Activated CD4-positive, alpha-beta T cell treated with anti-CD3 and anti-CD28 coated beads, Interleukin-10, Interleukin-2, amounts not matched to agents 100 ng/mL and 50 ng/mL, durations not matched to agents 16 hours and 8 hours (primary cell): ENCODE measurements at places on chromosomes 4 and X.

DNA sequence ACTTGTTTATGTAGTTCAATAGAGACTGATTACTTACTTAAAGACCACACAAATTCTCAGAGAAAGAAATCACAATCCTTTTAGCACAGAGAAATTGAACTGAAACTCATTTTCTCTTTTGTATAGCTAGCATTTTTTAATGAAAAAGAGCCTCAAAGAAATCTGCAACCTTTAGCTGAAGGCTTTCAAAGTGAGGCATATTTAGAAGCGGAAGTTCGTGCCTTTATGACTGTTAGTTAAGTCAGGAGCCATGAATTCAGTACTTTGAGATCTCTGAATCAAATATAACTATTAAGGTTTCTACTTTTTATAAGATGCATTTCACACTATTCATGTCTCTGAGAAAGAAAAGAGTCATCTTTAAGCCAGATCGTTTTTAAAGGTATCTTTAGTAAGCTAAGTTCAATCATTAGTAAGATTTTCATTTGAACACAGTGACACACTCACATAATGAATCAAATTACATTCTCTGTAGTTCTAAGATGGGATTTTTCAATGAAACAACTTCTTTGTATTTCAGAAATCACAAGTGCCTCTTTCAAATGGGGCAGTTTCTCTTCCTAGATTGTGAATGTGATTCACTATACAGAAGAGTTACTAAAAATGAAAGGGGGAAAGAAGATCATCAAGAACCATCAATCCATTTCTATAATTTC is 61.4 kb downstream of the SMARCA1 start:
- DNase-seq = no peak

DNA sequence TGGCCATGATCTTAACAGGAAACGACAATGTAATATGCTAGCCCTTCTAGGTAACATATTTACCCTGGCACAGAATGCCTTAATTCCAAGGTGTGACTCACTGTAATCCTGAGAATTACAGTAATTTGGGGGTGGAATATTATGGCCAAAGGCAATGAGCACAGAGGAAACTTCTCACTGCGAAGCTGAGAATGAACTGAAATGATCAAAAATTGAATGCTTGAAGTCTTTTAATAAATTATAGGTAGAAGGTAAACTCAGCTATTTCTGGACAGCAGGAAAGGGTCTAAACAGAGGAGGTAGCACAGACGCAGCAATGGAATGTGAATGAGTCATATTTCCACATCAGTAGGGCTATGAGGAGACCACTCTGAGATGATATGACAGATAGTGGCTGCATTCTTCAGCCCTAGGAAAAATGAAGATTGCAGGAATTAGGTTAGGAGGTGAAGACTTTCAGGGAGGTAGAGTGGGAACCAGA is 312.6 kb downstream of the PACRGL start:
- no peak for DNase-seq

- peak; percentile 11 for DNase-seq
Measured at GRCh38 chr4:23114538-23114937, 421.8 kb downstream of the GBA3 start.

GRCh38 chrX:18649498-18649951 is 22.4 kb downstream of the RS1 start:
- no peak for DNase-seq

DNA sequence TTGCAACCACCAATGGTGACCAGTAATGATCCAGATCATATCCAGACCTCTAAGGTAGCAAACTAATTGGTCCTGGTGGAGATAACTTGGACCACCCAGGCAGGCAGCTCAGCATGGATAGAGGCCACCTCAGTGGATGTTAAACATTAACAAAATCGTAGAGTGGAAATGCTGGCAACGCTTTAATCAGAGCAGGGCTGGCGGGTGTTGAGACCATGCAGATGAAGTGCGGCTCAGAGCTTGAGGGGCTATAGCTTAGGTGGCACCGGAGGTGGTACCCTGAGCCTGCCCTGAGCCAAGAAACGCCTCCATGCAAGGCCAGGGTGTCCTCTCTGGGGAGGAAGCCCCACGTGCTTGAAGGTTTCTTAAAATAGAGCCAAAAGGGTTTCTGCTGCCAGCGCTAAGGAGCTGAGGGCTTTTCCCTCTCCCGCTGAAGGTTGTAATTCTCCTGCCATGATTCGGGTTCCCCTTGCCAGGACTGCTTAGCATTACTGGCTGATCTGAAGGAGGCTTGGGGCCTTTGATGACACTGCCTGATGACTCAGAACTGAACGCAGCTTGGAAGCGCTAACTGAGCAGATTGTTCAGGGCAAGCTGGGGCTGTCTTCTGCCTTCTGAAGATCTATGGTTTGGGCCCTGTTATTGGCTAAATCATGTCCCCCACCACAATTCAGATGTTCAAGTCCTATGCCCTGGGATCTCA is 177.8 kb upstream of the ATP6AP2 start:
- peak; percentile 47 for DNase-seq

- DNase-seq = no peak
Measured at GRCh38 chr4:137471895-137472294, 60.4 kb downstream of the PCDH18 start.

DNA sequence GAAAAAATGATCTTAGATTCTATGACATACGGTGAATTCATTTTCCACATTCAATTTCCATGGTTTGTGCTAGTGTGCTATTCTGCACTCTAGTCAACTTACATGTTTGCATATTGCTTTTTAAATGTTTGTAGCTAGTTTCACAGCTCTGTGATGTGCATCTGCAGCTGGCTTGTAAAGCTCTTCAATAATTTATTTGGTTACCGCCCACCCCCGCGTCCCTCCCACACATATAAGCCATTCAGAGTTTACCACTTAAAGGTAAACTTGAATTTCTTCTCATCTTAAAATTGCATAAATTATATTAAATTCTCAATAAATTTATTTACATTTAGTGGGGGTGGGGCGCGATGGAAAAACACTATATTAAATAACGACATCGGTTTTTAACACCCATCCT is 291 bp upstream of the NBDY start:
- DNase-seq = no peak

DNA sequence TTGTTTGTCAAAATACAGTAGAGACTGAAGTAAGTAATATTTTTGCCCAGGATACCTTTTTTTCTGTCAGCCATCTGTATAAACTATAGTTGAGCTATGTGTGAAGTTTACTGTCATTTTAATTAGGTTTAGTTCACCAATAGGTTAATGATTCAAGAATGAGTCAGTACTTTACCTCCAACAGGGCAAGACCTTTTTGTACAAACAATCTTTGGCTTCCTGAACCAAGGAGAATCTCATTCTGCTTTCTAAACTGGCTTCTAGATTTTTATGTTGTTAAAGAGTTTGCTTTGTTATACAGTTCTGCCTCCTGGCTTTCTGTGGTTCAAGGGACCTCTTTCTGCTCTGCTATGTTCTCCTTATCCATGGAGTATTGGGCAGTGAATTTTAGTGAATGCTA is 412.0 kb upstream of the NR3C2 start:
- DNase-seq = no peak

DNA sequence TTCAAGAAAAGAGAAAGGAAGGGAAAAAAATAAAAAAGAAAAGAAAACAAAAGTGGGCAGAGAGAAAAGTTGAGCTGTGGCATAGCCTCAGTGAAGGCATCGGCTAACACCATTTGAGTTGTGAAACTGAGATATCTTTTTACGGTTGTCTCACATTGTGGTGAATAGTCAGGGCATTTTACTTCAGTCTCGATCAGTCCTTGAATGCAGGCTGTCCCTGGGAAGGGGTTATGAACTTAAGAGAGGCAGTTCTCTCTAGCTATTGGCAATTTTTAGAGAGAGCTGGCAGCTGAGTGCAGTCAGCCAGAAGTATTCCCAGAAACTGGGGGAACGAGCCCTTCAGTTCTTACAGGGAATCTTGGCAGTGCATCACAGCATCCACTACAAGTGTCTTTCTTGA is 93.5 kb upstream of the SLC6A14 start:
- no peak for DNase-seq

DNA sequence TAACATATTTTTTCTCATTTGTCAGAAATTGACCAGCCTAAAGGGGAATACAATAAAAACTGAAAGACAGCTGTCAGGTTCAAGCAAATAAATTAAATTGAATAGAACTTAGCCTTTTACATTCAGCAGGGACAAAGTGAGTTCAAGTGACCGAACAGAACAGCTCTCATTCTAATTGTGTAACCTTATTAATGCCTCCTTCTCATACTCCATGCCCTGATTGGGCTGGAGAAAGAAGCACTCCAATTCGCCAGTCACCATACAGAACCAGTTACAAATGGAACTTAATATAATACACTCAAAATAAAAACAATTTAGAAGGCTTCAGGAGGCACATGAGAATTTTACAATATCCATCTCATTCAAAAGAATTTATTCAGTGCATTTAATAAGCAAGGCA is 8.0 kb downstream of the PPP3CA start:
- DNase-seq = no peak

GRCh38 chrX:86002076-86002896 is 45.1 kb downstream of the CHM start:
- DNase-seq = no peak

DNA sequence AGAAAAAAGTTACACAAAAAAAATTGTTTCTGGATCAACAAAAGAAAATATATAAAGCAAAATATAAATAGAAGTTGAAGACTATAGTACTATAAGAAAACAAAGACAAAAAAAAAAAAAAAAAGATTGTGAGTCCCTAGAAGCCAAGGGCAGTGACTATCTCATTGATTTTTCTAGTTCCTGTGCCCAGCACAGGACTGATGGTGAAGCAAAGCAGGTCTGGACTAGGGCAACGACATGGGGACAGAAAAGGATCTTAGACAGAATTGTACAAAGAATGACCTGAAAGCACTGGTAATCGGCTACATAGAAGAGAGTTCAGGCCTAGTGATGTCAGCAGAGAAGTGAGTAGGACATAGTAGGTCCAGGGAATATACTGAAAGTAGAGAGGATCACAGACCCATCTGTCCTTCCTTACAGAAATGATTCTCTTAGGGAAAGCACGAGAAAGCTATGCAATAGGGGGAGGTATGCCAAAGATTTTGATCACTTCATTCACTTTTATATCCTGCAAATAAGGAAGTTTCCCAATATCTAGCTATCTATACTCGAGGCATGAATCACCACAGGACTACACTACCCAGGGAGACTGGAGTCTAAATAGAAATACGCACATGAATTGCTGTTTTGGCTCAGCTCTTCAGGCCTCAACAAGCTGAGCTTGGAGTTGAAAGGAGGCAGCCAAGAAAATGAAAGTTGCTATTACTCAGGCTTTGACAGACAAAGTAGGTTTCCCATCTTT is 230.9 kb upstream of the GPC4 start:
- DNase-seq = no peak

DNA sequence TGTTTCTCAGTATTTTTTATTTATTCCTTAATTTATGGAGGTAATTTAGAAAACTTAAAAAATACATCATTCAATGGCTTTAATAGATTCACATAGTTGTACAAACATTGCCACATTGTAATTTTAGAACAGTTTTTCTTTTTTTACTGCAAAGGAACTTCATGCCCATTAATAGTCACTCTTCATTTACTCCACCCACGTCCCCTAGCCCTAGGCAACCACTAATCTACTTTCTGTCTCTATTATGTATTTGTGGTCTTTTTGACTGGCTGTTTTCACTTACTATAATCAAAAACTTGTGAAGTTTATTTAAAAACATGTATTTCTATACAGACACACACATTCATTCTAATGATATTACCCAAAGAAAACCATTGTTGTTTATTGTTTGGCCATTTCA is 664.8 kb downstream of the GRID2 start:
- DNase-seq = no peak

- no peak for DNase-seq
Measured at GRCh38 chr4:156754832-156755570, 216.6 kb downstream of the PDGFC start.

DNA sequence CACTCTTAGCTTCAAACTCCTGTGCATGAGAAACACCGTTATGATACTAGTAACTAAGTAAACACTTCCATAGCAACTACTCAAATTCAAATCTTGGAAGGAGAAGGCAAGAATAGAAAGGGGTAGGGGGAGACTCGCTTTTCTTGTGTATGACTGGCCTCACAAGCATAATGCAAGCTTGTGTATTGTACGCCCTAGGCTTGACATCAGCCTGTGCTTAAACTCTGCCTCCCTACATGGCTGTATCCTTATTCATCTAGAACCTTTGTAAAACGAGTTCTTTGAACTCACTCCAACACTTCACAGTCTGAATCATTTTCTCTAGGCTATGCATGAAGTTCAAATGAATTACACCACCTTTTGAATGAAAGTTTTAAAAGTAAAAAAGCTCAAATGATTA is 1071.2 kb upstream of the ADGRL3 start:
- no peak for DNase-seq

DNA sequence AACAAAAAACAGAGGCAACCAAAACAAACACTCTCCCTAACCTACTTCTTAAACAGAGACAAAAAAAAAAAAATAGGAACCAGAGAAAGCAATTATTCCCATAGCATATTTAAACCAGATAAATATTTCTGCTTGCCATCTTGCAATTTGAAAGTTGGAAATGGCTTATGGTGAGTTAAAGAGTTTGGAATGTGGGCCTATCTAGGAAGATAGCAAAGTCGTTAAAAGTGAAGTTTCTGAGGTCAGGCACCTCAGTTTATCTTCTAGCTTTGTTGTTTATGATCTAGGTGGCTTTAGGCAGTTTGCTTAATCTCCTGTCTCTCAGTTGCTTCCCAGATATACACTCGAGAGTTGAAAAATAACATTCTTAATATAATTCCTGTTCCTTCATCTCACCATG is 284.2 kb downstream of the KCNIP4 start:
- DNase-seq = no peak

DNA sequence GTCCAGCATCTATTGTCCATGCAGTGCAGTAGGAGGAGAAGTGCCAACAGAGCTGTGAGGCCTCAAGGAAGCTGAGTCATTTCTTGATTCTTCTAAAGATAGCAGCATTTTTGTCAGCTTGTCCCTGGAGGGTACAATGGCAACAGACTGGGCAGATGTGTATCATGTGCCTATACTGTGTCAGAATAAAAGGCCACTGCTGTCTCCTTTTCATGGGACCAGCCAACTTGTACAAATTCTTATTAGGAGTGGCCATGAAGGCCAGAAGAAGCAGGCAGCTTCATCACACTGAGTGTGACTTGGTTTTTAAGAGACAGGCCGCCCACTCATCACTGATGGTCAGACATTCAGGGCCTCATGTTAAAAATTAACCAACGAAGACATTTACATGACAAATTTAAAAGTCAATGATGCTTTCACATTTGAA is 185.0 kb upstream of the FAM241A start:
- peak; percentile 21 for DNase-seq

- peak; percentile 72 for DNase-seq
Measured at GRCh38 chrX:10111364-10112148, 45.2 kb upstream of the CLCN4 start.

GRCh38 chr4:56158483-56158882 is 209.7 kb downstream of the CEP135 start:
- DNase-seq = no peak

DNA sequence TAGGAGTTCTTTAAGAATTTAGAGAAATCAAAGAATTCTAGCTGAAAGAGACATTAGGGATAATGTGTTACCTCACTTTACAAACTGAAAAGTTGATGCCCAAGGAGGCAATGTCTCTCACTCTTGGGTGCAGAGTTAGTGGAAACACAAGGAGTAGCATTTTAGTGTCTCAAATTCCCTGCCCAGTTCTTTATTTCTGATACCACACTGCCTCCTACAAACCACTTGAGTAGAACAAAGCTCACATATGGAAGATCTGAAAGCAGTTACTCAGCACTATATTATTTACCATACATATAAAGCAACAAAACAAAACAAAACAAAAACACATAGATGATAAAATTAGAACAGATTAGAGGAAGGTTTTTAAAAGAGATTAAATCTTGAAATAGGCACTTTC is 124.2 kb downstream of the REELD1 start:
- DNase-seq = no peak

- peak; percentile 34 for DNase-seq
Measured at GRCh38 chr4:142840516-142841123, 5.5 kb downstream of the INPP4B start.
